ENCODE measurements at places on chromosomes 2 and 18. TPM values are rescaled to one million over a fixed set of nuclear protein-coding genes. Genes with fewer than 3 reads are reported as not detected.

The TRIM54 gene
- total RNA-seq, result 1.2 TPM

The CYRIA gene
- total RNA-seq, result 28.2 TPM

The REG3A gene
- 0.45 TPM for total RNA-seq

The LRP2 gene
- total RNA-seq, result 22.0 TPM

The GYPC gene
- 12.8 TPM for total RNA-seq

The LBX2 gene
- total RNA-seq, result not detected

The AOX1 gene
- 2.8 TPM for total RNA-seq

The MAP4K4 gene
- total RNA-seq, result 190 TPM

The NEU2 gene
- total RNA-seq, result not detected

The SERPINB2 gene
- total RNA-seq, result not detected

The ALLC gene
- total RNA-seq, result not detected

The SERPINB8 gene
- 1.5 TPM for total RNA-seq

The KCNJ13 gene
- total RNA-seq, result 0.82 TPM

The RIT2 gene
- total RNA-seq, result 9.5 TPM

The UGT1A4 gene
- total RNA-seq, result not detected

The OTOS gene
- 1.4 TPM for total RNA-seq

The KIF1A gene
- total RNA-seq, result 217 TPM

The SCN1A gene
- total RNA-seq, result 69.5 TPM

The NYAP2 gene
- 21.1 TPM for total RNA-seq

The CIB4 gene
- not detected for total RNA-seq

The ERBB4 gene
- 154 TPM for total RNA-seq

All from cerebellum (tissue), 4 donors.